ENCODE measurements at places on chromosomes 1 and 21. TPM values are rescaled to one million over a fixed set of nuclear protein-coding genes. Genes with fewer than 3 reads are reported as not detected.
A peak's percentile ranks its signal among the peaks of the same experiment; 100 is the strongest.

The LAD1 gene
- total RNA-seq: not detected

The GOLPH3L gene
- 17.3 TPM for total RNA-seq

The S100A5 gene
- not detected for total RNA-seq

The HSPB7 gene
- not detected for total RNA-seq

The PDE9A gene
- total RNA-seq: 40.7 TPM

The TFF2 gene
- not detected for total RNA-seq

DNA sequence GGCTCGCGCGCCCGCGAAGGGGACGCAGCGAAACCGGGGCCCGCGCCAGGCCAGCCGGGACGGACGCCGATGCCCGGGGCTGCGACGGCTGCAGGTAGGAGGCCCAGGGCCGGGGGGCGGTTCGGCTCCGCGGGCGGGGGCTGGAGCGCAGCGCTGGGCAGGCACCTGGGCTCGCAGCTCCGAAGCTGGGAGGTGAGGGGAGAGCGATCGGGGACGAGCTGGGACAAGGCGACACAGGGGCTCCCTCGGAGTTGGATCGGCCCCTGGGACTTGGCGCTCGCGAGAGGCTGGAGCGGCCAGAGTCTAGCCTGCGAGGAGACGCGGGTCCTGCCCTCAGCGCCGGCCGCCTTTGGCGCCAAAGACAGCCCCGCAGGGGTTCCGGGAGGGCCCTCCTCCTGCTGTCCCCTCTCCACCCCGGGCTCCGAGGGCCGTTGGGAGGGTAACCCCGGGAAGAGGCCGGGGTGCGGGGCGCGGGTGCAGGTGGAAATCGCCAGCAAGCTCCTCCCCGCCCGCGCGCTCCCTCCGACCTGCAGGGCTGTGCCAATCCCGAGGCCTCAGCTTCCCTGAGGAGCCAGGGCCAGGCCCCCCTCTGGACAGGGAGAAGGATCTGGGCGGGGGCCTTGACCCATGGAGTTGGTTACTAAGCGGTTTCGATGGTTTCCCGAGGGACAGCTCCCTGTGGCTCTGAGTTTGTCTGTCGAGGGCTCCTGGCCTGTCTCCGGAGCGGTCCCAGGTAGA, 401 bp downstream of the TP73 start:
- no peak for DNase-seq
- H3K36me3 ChIP-seq: no peaks in the 10 kb centered on the region
- no peak overlapping the region for H3K27ac ChIP-seq

DNA sequence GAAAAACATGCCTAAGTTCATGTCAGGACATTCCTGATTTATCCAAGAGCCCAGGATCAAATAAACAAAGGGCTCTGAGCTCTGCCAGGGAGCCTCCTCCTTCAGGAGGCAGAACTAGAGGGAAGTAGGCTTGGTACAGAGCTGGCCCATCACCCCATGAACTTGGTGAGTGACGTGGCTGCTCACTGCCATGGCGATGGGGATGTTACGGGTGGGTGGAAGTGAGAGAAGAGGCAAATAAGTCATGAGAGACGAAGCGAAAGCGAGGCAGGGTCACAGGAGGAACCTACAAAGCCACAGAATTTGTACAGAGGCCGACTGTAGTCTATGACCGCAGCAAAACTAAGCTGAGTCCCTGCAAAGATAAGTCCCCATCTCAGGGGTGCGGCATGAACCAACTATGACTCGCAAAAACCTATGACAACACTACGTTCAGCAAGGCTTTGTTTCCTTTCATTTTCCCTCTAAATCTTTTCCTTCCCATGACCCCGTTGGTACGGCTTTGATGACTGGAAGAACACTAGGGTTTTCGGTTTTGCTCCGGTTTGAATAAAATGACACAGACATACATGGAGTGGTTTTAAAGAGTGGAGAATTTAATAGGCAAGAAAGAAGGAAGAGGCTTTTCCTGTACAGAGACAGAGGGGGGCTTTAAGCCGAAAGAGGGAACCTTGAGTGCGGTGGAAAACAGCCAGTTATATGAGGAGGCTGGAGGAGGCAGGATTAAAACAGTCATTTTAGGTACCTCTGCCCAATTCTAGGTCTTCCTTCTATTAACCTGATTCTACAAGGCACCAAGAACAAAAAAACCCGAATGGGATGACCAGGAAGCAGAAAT, 74.1 kb downstream of the CD46 start:
- H3K27ac ChIP-seq: no peak overlapping the region
- peaks cover 2% of the 10 kb centered on the region for H3K36me3 ChIP-seq
- no peak for DNase-seq

- H3K36me3 ChIP-seq: peaks cover 5% of the 10 kb centered on the region
- no peak for DNase-seq
- peak overlapping the region; percentile 99 for H3K4me3 ChIP-seq
- peak overlapping the region; percentile 65 for H3K27ac ChIP-seq
- H3K27me3 ChIP-seq: no peaks in the 10 kb centered on the region
Measured at GRCh38 chr1:243253211-243253925, 1.7 kb downstream of the CEP170 start.

DNA sequence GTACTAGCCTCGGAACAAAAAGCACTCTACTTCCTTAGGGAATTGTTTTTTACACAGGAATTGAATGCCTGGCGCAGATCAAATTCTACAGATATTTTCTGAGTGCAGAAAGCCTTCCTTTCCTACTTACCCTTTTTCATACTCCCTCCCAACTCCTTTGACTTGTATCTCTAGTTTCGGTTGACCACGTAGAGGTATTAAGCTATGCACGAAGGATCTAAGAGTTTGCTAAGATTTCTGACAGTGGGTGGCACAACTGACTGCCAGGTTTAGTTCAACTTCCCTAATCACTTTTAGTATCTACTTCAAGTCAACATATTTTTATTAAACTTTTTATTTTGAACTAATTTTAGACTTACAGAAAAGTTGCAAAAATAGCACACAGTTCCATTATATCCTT, 5.0 kb downstream of the TOR1AIP2 start:
- H3K4me3 ChIP-seq: no peak overlapping the region
- DNase-seq: no peak
- no peak overlapping the region for H3K27ac ChIP-seq
- peaks cover 33% of the 10 kb centered on the region for H3K4me1 ChIP-seq

- H3K4me1 ChIP-seq: peaks cover 30% of the 10 kb centered on the region
- no peak overlapping the region for H3K27ac ChIP-seq
- no peak for DNase-seq
- peaks cover 78% of the 10 kb centered on the region for H3K27me3 ChIP-seq
- H3K36me3 ChIP-seq: peaks cover 4% of the 10 kb centered on the region
Measured at GRCh38 chr1:110672753-110673108, 2.0 kb downstream of the KCNA3 start.

DNA sequence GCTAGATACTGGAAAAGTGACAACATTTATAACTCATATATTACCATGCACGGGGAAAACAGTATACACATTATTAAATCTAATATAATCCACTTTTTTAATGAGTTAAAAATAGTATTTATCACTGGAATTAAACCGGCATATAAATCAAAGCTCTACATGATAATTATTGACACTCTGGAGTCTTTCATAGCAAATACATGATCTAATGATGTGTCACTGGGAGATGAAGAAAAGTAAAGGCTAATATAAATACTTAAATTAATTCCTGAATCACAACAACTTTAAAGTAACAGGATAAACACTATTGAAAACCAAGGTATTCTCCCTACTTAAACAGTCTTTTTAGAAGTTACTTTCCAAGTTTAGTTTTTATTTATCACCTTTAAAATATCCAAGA, 52.4 kb upstream of the ASPM start:
- peaks cover 17% of the 10 kb centered on the region for H3K36me3 ChIP-seq
- no peaks in the 10 kb centered on the region for H3K27me3 ChIP-seq
- H3K4me3 ChIP-seq: peak overlapping the region; percentile 98
- no peak for DNase-seq
- no peak overlapping the region for H3K27ac ChIP-seq

DNA sequence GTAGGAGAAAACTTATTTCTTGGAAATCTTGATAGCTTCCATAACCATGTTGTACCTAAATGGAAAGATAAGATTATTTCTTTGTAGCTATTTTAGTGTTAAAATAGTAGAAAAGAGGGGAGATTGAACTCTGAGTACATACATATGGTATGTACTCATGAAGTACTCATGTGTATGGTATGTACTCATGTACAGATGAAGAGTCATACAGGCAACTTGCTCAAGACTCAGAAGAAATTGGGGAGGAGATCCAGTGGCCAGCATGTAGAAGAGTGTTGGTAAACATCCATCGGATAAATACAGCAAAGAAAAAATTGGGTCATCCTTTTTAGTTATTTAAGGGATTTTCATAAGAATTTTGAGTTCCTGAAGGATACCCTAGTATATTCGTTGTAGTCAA, 29.0 kb downstream of the MDM4 start:
- peaks cover 5% of the 10 kb centered on the region for H3K4me1 ChIP-seq
- no peak overlapping the region for H3K4me3 ChIP-seq
- H3K27ac ChIP-seq: no peak overlapping the region
- H3K36me3 ChIP-seq: peaks cover 34% of the 10 kb centered on the region
- no peaks in the 10 kb centered on the region for H3K27me3 ChIP-seq
- DNase-seq: no peak

- DNase-seq: no peak
- no peaks in the 10 kb centered on the region for H3K27me3 ChIP-seq
- no peak overlapping the region for H3K4me3 ChIP-seq
- no peak overlapping the region for H3K27ac ChIP-seq
Measured at GRCh38 chr1:211068976-211069375, 65.0 kb downstream of the KCNH1 start.

DNA sequence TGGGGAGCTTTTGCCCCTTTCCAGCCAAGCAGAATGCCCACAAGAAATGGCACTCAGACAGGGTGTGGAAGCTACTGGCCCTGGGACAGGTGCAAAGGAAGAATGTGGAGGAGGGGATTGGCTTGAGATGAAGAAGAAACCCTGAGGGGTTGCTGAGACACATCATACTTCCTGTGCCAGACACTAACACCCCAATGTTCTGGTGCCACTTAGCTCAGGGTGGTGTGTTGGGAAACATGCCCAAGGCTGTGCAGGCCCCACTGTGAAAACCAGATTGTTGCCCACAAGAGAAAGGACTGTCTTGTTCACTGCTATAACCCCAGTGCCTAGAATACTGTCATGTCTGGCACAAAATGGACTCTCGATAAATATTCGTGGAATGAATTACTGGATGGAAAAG, 9.9 kb upstream of the PAQR6 start:
- no peak overlapping the region for H3K4me3 ChIP-seq
- DNase-seq: no peak
- H3K27me3 ChIP-seq: no peaks in the 10 kb centered on the region

- H3K27ac ChIP-seq: no peak overlapping the region
- H3K4me1 ChIP-seq: peaks cover 15% of the 10 kb centered on the region
- no peak overlapping the region for H3K4me3 ChIP-seq
- peaks cover 4% of the 10 kb centered on the region for H3K36me3 ChIP-seq
Measured at GRCh38 chr1:107692580-107693345, 272.2 kb downstream of the VAV3 start.

DNA sequence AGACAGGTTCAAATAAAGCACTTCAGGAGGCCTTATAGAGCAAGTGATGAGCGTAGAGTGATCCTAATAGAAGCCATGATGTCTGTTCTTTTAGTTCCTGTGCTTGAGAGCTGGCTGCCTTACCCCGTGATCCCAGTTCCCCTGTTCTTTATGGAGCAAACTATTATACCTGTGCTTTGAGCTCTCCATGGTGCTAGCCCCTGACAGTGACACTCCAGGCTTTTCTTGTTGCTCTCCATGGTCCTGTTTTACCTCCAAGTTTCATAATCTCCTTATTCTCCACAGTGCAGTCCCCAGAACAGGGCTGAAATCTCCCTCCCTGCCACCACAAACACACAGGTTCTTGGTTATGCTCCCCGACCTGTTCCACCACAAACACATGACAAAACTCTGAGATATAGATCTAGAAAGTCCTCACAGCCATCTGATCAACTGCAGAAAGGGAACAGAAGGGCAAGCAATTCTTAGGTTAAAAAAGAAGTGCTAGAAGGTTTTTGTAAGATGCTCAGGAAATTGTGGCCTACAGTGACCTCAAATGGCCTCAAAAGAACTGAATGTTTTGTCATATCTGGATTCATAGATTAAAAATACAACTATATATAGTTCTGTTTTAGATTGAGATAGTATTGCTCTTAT, 6.0 kb downstream of the CADM3 start:
- H3K27ac ChIP-seq: no peak overlapping the region
- peaks cover 31% of the 10 kb centered on the region for H3K27me3 ChIP-seq
- H3K4me3 ChIP-seq: peak overlapping the region; percentile 39
- H3K4me1 ChIP-seq: peaks cover 13% of the 10 kb centered on the region
- peak; percentile 49 for DNase-seq

- no peaks in the 10 kb centered on the region for H3K4me1 ChIP-seq
- no peak for DNase-seq
- no peak overlapping the region for H3K4me3 ChIP-seq
- peaks cover 10% of the 10 kb centered on the region for H3K36me3 ChIP-seq
- H3K27ac ChIP-seq: no peak overlapping the region
Measured at GRCh38 chr1:207355060-207355459, 33.6 kb downstream of the CD55 start.

GRCh38 chr1:196910215-196910614, 22.4 kb downstream of the CFHR4 start:
- no peaks in the 10 kb centered on the region for H3K36me3 ChIP-seq
- no peak overlapping the region for H3K27ac ChIP-seq
- H3K4me1 ChIP-seq: no peaks in the 10 kb centered on the region
- no peak overlapping the region for H3K4me3 ChIP-seq

GRCh38 chr1:178472531-178472930, 24.2 kb downstream of the CLEC20A start:
- H3K4me3 ChIP-seq: no peak overlapping the region
- no peaks in the 10 kb centered on the region for H3K27me3 ChIP-seq
- H3K4me1 ChIP-seq: peaks cover 9% of the 10 kb centered on the region
- peaks cover 15% of the 10 kb centered on the region for H3K36me3 ChIP-seq
- H3K27ac ChIP-seq: no peak overlapping the region
- DNase-seq: no peak

Measured in neural crest cell (in vitro differentiated cells).